Activated CD8-positive, alpha-beta memory T cell treated with anti-CD3 and anti-CD28 coated beads for 1 hour (primary cell): ENCODE measurements at places on chromosomes 11 and 22.

DNA sequence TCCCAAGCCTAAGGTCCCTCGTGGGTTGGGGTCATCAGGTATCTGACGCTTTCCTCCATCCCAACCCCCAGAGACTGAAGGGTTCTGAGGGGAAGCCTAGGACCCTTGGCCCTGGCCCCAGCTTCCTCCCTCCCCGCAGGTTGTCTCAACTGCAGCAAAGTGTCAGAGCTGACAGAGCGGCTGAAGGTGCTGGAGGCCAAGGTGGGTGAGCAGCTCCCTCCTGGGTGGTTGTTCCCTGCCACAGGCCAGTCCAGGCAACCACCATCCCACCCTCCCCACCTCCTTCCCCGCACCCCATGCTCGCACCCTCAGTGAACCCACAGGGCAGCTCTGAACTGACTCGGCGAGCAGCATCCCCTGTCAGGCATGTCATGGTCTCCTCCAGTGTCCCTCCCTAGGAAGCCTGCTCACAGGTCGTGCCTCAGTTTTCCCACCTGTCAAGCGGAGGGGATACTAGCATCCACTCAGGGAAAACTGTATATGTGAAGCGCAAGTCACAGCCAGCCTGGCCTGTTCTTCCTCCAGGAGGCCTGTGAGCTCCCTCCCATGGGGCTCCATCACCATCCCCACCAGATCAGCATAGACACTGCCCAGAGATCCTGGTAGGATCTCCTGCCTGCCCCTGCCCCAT lies 20.8 kb downstream of the EMID1 start:
- DNase-seq, result no peak

GRCh38 chr11:72970557-72971118 lies 156.4 kb downstream of the ATG16L2 start:
- no peak for DNase-seq

DNA sequence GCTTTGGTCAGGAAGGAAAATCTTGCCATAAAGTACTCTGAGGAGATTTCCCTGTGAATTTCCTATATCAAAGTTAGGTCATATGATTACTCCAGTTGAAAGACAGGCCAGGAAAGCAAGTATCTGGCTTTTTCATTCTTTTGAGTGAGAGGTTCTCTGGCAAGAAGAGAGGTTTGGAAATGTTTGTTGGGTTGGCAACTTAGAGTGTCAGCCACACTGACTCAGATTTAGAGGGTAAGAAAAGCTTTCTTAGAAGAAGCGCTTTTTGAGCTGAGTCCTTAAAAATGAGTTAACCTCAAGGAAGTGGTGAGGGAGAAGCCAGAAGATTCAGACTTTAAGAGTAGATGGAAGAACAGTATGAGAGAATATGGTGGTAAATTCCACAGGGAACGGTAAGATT lies 86.1 kb upstream of the BDNF start:
- no peak for DNase-seq

- DNase-seq, result no peak
Measured at GRCh38 chr11:124841840-124842239, 23.4 kb upstream of the ROBO3 start.

- no peak for DNase-seq
Measured at GRCh38 chr11:76663486-76663810, 7.1 kb downstream of the LRRC32 start.

DNA sequence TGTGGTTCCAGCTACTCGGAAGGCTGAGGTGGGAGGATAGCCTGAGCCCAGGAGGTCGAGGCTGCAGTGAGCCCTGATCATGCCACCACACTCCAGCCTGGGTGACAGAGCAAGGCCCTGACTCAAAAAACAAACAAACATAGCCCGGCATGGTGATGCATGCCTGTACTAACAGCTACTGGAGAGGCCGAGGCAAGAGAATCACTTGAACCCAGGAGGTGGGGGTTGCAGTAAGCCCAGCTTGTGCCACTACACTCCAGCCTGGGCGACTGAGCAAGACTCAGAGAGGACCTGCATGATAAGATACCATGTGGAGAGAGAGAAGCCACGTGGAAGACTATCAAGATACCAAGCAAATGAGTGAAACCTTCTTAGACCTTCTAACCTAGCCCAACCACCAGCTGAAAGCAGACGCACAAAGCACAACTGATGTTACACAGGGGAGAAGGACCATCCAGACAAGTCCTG lies 36.1 kb downstream of the AMBRA1 start:
- no peak for DNase-seq

GRCh38 chr22:37677493-37677974 lies 2.1 kb downstream of the LGALS1 start:
- DNase-seq, result no peak

DNA sequence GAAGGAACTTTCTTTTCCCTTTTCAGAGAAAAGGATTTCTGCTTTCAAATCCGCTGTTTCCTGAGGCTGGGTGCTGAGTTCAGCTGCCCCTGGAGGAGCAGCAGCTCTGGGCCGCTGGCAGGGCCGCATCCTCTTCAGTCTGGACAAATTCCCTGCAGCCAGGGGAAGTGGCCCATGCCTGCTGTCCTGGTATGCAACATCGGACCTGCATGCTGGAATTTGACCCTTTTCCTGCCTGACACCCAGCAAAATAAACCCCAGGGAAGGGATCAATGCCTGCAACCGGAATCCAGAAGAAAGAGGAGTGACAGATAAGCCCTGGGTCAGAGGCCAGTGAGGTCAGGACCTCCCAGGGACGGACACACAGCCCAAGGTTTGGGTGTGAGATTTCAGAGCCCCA lies 54.1 kb upstream of the LINC01488 start:
- no peak for DNase-seq

- no peak for DNase-seq
Measured at GRCh38 chr22:46226577-46226976, 23.5 kb downstream of the CDPF1 start.
